ENCODE measurements at places on chromosomes 1 and 21.

DNA sequence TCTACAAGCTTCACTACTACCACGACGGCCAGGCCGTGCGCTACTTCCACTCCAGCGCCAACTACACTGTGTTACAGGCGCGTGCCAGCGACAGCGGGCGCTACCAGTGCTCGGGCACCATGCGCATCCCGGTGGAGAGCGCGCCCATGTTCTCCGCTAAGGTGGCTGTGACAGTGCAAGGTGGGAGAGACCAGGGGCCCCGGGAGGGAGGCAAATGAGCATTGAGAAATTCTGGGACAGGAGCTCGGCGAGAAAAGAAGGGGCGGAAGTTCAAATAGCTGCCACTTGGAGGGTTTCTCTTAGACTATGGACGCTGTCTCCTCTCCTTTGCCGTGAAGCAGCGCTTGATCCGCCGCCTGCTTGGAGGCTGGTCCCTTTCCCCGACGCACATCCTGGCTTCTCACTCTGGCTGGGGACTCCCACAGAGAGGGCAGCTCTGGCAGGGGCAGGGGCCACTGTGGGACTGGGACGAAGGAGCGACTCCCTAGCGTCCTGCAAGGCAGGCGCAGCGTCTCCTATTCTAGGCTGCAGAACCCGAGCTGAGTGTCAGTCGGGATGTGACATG lies 4.6 kb downstream of the FCRLB start:
- DNase-seq = peak; percentile 35

GRCh38 chr1:62800825-62801306 lies 16.9 kb downstream of the ATG4C start:
- DNase-seq = no peak

DNA sequence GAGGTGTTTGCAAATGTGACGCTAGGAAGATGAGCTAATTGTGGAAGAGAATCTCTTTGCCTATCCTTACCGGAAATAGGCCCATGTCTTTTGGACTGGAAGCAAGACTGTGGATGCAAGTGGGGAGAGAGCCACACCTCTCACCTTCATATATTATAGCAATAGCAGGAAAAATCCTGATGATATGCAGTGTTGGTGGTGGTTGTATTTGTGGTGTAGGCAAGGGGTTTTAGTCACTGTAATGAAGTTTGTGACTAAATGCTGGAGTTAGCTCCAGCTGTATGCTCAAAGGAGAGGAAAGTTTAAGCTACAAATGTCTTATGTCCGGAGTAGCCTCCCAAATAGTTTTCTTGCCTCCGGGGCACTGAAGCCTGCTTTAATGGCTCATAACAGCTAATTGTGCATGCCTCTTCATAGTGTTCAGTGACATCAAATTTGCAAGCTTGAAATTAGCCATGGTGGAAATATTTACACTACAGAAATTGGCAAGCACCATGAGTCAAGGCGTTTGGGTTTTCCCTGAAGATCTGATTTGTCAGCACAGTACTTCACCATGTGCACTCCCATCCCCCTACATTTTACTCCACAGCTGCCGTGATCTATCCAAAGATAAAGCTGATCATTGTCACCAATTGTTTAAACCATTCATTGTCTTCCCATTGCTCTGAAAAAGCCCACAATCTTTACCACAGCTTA lies 102.6 kb upstream of the ZNF644 start:
- no peak for DNase-seq

- no peak for DNase-seq
Measured at GRCh38 chr21:16404776-16405175, 675.0 kb downstream of the USP25 start.

DNA sequence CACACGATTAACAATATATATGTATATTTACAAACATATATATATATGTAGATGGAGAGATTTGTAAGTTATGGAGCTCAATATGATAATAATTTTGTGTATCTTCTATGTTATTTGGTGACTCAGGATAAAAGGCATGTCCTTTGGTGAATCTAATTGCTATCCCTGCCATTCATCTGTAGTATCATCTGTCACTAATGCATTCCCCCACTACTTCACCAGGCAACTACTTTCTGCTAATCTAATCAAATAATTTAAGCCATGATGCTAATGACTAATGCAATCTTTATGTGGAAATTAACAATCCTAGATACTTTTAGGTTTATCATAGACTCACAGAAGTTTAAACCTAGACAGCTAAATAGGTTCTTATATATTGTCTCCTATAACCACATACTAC lies 1074.5 kb downstream of the PLA2G4A start:
- DNase-seq = no peak

- DNase-seq = no peak
Measured at GRCh38 chr1:184724843-184725242, 29.8 kb downstream of the EDEM3 start.

DNA sequence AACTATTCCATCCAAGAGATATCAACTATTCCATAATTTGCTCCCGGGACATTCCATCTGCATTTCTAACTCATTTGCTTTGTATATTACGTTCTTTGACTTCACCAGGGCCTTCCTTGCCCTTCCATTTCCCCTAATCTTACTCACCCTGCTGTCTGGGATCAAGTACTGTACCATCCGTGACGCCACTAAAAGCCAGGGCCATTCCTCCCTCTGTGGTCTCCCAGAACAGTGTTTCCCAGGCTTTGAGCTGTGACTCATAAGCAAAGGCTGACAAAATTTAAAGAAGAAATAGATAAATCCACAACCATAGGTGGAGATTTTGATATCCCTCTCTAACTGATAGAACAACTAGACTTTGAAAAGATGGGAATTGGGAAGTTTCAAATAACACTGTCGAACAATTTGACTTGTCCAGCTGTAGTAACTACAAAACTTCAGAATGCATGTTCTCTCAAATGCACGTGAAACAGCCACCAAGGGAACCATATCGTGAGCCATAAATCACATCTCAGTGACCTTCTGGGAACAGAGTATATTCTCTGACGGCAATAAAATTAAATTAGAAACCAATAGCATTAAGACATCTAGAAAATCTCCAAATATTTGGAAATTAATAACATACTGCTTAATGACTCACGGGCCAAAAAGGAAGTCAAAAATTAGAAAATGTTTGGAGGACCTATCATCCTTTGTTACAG lies 501.0 kb downstream of the SETD4 start:
- peak; percentile 8 for DNase-seq

GRCh38 chr21:29741761-29742160 lies 198.0 kb downstream of the GRIK1 start:
- no peak for DNase-seq

DNA sequence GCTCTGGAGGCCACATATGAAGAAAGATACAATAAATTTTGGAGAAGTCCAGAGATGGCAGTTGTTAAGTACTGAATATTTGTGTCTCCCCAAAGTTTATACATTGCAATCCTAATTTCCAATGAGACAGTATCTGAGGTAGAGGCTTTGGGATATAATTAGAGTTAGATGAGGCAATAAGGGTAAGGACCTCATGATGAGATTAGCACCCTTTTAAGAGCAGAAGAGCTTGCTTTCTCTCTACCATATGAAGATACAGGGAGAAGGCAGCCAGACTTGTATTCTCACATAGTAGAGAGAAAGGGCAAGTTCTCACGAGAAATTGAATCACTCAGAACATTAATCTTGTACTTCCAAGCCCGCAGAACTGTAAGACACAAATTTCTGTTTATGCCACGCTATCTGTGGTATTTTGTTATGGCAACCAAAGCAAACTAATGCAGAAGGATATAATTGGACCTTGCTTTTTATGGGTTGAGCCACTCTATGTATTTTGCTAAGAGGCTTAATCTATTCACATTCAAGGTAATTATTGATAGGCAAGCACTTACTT lies 430.1 kb downstream of the KCNT2 start:
- DNase-seq = no peak

- no peak for DNase-seq
Measured at GRCh38 chr21:14688412-14688811, 142.3 kb upstream of the SAMSN1 start.

DNA sequence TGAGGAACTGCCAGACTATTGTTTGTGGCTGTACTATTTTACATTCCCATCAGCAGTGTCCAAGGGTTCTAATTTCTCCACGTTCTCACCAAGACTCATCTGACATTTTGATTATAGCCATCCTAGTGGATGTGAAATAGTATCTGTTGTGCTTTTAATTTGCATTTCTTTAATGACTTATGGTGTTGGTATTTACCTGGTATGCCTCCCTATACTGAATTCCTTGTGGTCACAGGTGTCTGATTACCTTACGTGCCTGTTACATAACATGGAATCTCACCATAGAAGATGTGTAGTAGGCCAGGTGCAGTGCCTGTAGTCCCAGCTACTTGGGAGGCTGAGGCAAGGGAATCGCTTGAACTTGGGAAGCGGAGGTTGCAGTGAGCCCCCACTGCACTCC lies 13.5 kb downstream of the ZYG11A start:
- DNase-seq = no peak

DNA sequence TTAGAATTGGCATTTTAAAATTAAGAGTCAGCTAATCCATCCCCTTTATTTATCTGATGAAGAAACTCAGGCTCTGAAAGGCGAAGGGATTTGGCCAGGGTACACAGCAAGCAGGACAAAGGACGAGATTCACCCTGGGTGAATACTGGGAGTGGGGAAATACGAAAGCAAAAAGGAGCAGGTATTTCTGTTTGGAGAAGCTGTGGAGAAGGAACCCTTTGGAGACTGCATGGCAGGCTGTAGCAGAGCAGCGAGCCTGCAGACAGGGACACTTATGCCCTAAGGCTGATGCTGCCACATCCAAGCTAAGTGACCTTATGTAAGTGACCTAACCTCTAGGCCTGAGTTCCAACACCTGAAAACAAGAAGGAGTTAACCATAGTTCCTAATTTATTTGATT lies 207.2 kb upstream of the C1orf87 start:
- DNase-seq = no peak

DNA sequence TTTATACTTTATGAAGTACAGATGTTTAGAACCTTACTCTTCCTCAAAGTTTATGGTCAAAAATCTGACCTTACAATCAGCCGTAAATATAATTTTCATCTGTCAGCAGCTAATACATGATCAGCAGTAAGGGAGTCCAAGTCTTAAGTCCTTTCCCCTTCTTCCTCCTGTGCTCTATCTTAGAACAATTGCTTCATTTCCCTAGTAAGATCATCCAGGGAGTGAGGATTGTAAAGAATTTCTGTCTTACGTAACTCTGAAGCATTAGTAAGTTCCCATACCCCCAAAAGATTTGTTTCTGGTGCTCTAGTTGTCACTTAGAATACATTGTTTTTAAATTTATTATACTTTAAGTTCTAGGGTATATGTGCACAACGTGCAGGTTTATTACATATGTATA lies 2.1 kb downstream of the SETDB1 start:
- DNase-seq = no peak

DNA sequence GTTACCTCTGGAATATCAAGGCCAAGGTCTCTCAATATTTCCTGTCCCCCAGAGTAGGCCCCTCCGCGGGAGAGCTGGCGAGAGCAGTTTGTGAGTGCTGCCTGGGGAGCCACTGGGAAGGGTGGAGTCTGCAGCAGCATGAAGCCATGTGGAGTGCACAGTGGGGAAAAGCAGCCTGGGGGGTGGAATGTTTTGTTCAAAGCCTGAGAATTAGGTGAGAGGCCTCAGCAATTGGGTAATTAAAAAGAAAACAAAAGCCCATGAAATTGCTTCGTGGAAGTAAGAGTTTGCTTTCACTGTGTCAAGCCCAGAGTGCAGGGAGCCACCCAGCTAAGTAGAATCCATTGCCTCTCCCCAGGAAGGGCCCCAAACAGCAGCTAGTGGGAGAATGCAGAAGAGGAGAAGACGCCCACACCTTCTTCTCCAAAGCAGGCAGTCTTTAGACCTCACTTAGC lies 30.2 kb upstream of the DISC1 start:
- DNase-seq = no peak

- DNase-seq = no peak
Measured at GRCh38 chr1:157105298-157105987, 5.8 kb upstream of the ETV3L start.

DNA sequence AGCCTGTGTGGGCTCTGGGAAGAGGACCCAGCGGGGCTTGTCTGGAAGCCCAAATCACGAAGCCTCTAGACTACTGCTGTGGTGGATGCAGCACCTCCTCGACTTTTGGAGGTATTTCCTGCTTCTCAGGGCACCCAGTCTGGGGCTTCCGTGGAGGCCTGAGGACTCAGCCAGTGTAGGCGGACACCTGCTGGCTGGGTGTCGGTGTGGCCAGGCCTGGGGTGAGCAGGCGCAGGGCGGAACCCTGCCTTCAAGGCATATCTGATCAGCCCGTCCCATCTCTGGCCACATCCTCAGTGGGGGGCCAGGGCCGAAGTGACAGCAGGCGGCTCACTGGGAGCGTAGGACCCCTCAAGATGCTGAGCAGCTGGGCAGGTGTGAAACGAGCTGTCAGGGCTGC lies 6.9 kb downstream of the PLCH2 start:
- no peak for DNase-seq

DNA sequence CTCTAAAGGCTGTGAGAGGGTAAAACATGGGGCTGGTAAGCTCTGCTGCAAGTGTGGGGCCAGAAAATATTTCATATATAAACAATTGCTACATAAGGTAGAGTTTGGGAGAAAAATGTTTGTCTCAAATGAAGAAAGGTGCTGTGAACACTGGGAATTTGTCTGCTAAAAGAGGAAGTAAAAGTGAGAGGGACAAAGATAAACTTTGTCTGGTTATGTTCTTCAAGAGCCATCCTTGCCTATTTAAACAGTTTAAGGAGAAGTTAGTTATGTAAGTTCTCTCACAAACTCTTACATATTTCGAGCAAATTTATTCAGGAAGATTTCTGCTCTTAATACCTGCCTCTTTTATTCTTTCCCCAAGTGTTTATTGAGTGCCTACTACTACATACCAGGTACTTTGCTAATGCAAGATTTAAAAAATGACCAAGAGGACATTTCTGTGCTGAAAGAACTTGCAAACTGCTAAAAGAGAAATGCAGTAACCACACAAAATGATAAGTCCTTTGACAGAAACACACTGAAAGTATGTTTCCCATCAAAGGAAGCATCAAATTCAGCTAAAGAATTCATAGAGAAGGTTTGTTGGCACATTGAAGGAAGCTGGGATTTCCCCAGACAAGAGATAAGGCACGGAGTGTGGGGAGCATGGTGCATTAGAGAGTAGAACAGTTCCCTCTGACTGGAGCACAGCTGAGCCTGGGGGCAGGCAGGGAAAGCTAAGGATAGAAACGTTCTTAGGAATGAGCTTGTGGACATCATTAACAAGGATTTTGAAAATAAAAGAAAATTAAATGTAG lies 549.1 kb downstream of the PTBP2 start:
- DNase-seq = no peak

GRCh38 chr1:170556917-170557316 lies 25.0 kb downstream of the GORAB start:
- DNase-seq = no peak

DNA sequence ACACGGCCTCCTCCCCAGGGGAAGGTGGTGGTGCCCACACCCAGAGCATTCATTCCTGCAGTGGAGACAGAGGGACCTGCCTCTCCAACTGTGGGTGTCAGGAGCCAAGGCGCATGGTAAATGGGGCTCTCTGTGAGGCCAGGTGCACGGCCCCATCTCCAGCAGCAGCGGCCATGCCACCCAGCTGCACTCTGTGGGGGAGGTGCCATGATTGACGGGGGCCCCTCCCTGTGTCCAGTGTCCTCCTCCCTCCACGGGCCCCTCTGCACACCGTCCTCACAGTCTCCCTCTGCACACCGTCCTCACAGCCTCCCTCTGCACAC lies 83.6 kb upstream of the COL6A1 start:
- DNase-seq = no peak

GRCh38 chr1:61237659-61238358 lies 155.4 kb downstream of the NFIA start:
- no peak for DNase-seq

All from iPS-NIHi11 (cell line).